ENCODE measurements at places on chromosomes 5 and 9.

GRCh38 chr9:121675381-121675780 is 23.9 kb downstream of the DAB2IP start:
- no peak for DNase-seq

DNA sequence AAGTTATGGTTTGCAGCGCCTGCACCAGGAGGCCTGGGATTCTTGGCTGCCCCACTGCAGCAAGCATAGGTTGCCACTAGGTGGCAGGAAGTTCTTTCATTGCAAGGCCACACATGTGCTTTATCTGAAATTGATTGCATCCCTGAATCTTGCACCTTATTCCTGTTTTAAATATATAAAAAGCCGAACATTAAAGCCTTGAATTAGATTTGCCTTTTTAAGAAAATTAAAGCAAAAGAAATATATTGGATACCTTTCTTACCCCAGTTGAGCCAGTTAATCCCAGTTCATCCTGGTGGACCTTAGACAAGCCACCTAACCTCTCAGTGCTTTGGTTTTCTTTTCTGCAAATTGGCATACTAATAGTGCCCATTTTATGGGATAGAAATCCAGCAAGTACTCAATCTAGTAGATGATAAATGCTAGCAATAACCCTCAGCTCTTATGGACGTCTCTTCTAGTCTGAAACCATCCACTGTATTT is 6.3 kb upstream of the TRMT10B start:
- peak; percentile 69 for DNase-seq

- DNase-seq = no peak
Observed at GRCh38 chr9:84357275-84357674, 16.7 kb upstream of the SLC28A3 start.

DNA sequence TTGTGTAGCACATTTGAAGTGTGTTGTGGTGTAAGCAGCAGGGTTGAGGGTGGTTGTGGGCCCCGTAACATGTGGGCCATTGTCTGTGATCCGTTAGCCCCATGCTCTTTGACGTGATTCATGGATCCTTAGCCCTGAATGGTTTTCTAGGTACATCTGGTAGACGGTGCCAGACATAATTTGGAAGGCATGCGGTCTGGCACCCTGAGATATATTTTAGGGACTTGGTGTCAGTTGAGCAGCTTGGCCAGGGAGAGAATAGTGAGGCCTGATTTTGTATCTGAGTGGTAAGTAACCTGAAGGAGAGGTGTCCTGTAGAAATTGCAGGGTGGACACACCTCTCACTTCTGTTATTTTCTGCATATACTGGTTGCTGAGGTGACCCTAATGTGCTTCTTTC is 10.9 kb downstream of the SH3GL2 start:
- no peak for DNase-seq

GRCh38 chr5:173972925-173973615 is 15.9 kb upstream of the C5orf47 start:
- peak; percentile 77 for DNase-seq

DNA sequence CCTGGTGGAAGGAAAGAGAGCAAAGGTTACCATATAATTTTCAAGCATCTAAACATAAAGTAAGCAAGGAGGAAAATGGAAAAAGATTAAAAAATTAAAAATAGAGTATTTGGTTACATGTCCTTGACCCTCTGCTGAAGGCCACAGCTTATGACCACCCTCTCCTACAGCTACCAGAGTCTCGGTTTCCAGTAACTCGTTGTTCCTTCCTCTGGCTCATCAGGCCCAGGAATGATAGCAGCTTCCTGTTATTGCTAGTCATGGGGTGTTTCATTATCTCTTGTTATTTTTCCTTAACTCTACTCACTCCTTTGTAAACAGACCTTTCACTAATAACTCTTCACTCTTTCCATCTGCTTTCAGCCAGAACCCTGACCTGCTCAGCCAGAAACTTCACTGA is 102.2 kb downstream of the YTHDC2 start:
- no peak for DNase-seq

DNA sequence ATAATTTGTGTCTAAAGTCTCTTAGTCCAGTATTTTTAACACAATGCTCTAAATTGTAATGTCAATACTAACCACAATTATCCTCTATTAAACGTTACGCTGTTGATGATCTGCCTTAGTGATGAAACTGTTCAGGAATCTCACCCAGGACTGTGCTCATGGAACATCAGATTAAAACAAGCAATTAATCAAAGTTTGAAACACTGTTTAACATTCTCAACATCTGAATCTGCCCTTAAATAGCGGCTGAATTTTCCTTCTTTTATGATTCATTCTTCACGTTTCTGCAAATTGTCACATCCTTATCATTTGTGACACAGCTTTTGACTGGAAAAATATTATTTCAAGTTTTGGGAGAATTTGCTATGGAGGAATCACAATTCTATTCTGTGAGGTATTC is 113.8 kb downstream of the MARCHF11 start:
- peak; percentile 45 for DNase-seq

DNA sequence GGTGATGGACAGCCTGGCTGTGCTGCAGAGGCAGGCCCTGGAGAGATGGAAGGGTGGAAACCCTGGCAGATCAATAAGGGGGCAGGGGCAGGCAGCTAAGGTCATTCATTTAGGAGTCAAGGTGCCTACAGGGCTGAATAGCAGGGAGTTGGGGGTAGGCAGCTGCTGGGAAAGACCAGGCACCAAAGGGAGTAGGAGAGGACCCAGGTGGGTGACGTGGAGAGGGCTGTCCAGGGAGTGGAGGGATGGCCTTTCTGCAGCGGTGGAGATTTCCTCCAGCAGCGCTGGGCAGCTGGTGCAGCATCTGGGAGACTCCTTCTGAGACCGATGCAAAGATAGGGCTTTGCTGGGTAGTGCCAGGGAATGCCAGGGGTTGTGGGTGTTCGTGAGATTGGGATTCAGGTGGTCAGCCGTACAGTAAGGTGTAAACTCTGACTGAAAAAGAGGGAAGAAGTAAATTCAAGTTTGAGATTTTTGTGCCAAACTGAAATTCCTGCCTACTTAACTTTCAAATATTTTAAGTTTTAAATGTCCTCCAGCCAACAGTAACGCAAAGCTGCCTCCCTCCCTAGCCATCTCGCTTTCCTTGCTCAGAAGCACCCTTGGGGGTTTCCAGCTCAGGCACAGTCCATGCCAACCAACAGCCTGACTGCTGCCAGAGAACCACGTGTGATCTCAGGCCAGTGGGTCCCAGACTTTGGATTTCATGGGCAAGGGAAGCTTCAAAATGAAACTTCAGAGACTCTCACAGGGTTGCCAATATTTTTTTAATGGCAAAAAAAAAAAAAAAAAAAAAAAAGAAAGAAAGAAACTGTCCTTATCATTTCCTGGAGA is 18.6 kb upstream of the ANGPTL2 start:
- DNase-seq = no peak

DNA sequence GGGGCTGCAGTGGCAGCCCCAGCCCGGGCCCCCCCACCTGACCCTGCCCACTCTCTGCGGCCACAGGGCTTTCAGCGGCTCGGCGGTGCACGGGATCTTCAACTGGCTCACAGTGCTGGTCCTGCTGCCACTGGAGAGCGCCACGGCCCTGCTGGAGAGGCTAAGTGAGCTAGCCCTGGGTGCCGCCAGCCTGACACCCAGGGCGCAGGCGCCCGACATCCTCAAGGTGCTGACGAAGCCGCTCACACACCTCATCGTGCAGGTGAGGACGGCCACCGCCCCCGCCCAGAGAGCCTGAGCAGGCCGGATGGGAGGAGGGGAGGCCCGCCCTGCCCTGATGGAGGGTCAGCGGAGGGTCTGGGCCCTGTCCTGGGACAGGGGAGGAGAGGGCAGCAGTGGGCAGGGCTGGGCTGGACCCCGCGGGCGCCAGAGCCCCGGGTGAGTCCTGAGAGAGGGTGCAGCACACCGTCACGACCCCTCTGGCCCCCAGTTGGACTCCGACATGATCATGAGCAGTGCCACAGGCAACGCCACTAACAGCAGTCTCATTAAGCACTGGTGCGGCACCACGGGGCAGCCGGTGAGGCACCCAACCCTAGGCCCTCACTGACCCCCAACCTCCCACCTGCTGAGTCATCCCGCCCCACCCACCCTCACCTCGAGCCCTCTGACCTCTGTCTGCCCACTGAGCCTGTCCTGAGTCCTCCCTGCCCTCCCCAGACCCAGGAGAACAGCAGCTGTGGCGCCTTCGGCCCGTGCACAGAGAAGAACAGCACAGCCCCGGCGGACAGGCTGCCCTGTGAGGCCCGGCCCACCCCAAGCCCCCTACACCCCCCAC is 2.7 kb downstream of the SLC34A3 start:
- DNase-seq = no peak

GRCh38 chr5:156942064-156942463 is 21.0 kb downstream of the TIMD4 start:
- DNase-seq = no peak

DNA sequence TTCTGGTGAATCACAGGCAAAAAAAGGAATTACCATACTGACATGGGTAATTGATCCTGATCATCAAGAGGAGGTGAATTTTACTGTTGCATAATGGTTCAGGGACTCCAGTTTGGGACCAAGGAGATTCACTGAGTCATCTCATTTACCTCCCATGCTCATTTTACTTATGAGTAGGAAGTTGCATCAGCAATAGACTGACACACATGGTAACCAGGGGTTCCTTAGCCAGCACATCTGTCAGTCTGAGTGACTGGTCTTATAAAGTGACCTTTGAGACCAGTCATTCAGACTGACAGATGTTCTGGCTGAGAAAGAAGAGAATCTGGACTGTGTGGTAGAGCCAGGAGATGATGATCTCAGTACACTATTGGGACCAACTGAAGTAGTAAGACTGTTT is 384.6 kb upstream of the CD180 start:
- DNase-seq = no peak

DNA sequence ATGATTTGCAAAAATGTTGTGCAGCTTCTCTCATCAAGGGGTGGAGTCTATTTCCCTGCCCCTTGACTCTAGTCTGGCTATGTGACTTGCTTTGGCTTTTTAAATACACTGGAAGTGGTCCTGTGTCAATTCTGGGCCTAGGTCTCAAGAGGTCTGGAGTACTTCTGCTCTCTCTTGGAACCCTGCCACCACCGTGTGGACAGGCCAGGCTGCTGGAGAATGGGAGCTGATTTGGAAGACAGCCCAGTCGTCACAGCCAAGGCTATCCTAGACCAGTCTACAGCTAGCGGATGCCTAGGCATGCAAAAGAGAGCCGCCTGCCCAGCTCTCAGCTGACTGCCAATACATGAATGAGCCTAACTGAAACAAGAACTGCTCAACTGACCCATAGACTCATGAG is 56.7 kb upstream of the CLINT1 start:
- peak; percentile 77 for DNase-seq

- no peak for DNase-seq
Observed at GRCh38 chr5:174348311-174348981, 302.9 kb downstream of the NSG2 start.

GRCh38 chr5:142841511-142842265 is 71.5 kb downstream of the ARHGAP26 start:
- DNase-seq = no peak

GRCh38 chr5:150490296-150490669 is 17.6 kb upstream of the NDST1 start:
- DNase-seq = no peak

GRCh38 chr9:127545196-127546124 is 66.6 kb upstream of the STXBP1 start:
- peak; percentile 85 for DNase-seq

DNA sequence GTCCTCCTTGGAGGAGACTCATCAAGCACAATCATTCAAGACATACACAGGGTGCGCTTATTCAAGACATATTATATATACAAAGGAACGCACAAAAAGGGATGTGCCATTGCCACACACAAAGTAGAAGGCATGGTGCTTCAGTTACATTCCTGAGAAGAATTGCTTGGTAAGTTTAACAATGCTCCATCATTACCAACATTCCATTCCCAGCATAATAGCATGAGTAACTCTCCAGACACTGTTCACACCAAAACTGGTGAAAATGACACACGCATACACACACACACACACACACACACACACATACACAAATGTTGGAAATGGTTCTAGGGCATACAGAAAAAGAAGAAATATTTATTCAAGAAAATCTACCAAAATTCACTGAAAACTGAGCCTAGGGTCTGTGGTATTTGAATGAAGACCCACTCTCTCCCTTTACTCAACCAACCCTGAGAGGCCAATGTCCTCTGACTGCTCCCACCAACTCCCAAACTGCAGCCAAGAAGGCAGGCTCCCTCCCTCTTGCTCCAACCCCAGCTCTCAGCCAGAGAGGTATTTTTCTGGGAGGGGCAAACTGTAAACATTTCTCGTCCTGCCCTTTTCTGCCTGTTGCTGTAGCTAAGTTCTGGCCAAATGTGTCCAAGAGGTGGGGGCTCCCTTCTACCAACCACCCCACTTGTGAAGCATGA is 19.9 kb downstream of the UGT3A1 start:
- no peak for DNase-seq

GRCh38 chr5:168365581-168366081 is 74.2 kb downstream of the WWC1 start:
- no peak for DNase-seq

- DNase-seq = no peak
Observed at GRCh38 chr9:109118808-109119438, 824 bp downstream of the TMEM245 start.
